ENCODE measurements at places on chromosomes 2 and 18. TPM values are rescaled to one million over a fixed set of nuclear protein-coding genes. Genes with fewer than 3 reads are reported as not detected.

DNA sequence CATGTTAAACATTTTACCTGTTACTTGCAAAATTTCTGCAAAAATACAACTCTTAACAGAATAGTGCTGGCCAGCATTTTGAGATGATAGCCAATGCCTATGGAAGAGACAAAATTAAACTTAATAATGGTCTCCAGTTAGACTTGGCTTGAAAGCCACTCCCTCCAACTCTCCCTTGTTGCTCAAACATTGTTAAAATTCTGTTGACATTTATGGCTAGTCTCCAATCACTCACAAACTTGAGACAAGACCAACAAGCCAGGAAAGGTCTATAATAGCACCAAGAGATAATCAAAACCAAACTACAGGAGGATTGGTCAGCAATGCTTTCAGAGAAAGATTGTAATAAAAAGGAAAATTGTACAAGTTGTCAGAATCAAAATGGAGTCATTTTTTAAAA lies 770.7 kb upstream of the NXPH2 start:
- DNase-seq: no peak

GRCh38 chr2:228819701-228820100 lies 451.4 kb downstream of the PID1 start:
- no peak for DNase-seq

The CRYGB gene
- not detected for total RNA-seq

DNA sequence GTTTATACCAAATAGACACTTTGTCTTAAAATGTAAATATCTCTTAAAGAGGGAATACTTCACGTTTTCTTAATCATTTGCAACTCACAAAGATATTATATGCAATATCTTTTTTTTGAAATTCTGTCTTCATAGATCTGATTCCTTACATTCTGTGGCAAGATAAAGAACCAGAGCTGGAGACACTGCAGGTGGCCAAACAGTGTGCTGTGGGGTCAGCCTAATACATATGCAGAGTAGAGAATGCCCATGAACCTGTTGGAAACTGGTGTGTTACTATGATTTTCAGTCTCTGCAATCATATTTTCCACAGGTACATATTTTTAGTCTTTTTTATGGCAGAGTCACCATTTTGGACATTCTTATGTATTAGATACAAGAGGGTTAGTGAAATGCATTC lies 229.6 kb upstream of the CHST9 start:
- DNase-seq: no peak

DNA sequence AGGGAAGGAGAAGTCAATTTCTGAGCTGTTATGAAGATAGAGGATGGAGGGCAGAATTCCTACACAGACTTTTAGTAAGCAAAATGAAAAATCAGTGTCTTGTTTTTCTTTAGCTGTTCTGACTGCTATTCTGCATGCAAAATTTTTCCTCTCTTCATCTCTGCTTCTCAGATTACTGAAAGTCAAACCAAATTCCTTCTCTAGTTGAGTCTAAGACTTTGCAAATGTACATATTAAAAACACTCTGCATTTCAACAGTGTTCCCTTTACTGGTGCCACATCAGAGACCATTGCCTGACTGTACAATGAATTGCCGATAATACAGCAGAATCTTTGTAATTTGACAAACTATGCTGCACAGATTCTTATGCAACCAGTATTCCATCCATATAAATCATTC lies 198.8 kb downstream of the EXOC6B start:
- no peak for DNase-seq

DNA sequence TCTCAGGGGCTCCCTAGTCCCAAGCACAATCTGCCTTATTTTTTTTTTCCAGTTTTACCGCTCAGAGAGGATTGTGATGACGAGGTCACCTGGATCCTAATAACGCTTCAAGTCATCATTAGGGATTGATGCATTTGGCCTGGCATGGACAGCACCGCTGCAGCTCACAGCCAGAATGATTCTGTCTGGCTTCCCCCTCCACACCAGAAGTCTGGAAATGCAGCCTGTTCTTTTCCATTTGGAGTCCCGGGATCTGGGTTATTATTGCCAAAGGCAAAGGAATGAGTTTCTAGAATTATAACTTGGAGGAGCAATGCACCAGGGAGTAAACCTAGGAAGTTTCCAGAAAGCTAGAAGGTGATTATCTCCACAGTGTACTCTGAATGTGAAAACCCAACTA lies 81.1 kb upstream of the TAF1B start:
- DNase-seq: no peak

GRCh38 chr2:225398372-225398771 lies 1.1 kb upstream of the NYAP2 start:
- DNase-seq: no peak

DNA sequence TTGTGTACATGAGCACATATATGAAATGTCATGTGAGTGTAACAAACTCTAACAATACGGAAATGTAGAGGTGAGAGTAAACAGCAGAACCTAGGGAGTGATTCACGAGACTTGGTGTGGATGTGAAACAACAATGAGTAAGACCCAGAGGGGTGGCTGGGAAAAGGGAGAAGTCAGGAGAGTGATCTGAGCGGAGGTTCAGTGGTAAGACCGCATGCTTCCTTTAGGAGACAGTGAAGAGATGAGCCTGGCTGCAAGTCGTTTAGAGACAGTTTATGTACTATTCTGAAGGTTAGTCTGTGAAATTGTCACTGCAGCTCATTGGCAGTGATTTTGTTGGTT lies 150.6 kb downstream of the PRPF40A start:
- DNase-seq: no peak

- peak; percentile 25 for DNase-seq
Observed at GRCh38 chr18:62566199-62566598, 43.4 kb downstream of the ZCCHC2 start.

DNA sequence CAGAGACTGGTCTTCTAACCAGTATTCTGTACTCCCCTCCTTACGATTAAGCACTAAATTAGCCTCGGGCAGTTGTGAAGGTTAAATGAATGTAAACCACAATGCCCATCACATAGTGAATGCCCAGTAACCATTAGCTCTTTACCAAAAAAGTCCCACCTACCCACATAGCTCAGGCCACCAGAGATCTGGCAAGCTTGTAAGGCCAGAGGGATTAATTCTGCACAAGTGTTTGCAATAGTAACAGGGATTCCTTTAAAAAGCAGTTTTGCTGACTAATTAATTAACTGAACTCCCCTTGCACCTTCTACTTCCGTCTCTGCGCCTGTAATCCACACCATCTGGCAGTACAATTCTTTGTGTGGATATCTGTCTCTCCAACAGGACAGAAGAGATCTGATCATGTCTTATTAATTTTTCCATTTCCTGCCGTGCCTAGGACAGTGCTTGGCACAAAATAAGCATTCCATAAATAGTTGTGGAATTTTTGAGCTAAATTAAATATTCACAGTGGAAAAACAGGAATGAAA lies 36.2 kb upstream of the IGFBP2 start:
- DNase-seq: no peak

The NOSTRIN gene
- 5.1 TPM for total RNA-seq

The C2orf15 gene
- total RNA-seq: 4.9 TPM

The KANSL1L gene
- 14.2 TPM for total RNA-seq

DNA sequence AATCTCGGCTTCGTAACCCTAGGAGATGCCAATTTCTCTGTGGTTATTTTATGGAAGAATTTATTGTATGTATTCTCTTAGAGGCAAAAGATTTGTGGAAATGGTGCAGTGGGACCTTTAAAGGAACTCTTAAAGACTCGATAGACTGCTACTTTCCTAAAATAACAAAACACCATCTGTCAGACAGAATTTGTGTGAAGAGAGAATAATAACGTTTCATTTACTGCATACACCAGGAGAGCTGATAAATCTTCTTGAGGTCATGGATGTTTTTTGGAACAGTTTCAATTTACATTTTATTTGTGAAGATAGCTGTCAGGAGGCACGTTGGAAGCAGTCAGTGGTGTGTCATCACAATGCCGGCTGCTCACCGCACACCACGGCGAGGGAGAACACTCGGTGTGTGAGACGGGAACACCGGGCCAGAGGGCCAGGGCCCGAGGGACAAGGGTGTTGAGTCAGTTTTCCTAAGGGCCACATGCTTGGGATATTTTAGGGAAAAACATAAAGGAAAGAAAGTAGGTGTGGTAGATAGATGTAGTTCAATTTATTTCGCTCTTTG lies 1681.0 kb upstream of the DDX18 start:
- DNase-seq: no peak

The GCG gene
- not detected for total RNA-seq

All from HT-29 (cell line).